ENCODE measurements at places on chromosomes 1 and 21.

DNA sequence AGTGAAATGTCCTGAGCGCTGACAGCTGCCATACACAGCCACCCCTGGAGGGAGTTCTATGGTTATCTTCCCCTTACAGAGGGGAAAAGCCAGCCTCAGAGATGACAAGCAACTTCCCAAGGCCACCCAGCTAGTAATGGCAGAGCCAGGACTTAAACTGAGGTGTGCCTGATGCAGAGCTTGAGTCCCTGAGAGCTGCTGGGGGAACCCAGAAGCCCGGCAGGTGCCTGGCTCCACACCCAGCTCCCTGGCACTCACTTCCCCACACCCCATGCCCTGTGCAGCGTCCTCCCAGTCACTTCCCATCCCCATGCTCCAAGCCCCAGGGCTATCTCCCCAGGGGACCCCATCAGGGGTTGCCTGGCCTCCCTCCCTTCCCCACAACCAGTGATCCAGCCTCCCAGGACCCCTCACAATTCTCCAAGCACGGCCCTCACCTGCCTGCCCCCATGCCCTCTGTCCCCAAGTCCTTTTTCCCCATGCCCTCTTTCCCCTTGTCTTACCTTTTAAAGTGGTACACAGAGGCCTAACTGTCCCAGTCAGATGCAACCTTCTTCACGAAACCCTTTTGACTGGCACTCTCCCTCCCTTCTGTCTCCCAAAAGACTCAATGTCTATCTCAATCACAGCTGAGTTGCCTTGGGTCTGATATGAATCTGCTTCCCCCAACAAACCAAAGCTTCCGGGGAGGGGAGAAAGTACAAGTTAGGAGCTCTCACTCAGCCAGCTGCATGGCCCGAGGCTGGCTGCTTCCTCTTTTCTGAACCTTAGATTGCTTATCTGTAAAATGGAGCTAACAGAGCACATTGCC lies 39.8 kb upstream of the LRP8 start:
- DNase-seq: no peak

DNA sequence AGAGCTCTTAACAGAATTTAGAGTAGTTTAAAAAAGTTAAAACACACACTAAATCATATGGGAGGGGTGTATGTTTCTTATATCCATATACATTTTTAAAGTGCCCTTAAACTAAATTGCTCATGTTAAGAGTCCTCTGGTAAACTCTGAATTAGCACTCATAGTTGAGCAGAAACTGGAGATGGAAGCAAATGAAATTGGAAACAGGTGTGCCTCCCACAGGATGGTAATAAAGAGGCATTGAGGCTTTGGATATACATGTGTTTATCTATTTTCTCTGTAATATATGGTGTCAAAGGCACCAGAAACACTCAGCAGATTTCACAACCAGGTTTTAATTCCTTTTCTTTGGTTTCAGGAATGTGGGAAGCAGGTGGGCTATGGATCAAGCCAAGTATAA lies 188.6 kb downstream of the HS2ST1 start:
- DNase-seq: no peak

DNA sequence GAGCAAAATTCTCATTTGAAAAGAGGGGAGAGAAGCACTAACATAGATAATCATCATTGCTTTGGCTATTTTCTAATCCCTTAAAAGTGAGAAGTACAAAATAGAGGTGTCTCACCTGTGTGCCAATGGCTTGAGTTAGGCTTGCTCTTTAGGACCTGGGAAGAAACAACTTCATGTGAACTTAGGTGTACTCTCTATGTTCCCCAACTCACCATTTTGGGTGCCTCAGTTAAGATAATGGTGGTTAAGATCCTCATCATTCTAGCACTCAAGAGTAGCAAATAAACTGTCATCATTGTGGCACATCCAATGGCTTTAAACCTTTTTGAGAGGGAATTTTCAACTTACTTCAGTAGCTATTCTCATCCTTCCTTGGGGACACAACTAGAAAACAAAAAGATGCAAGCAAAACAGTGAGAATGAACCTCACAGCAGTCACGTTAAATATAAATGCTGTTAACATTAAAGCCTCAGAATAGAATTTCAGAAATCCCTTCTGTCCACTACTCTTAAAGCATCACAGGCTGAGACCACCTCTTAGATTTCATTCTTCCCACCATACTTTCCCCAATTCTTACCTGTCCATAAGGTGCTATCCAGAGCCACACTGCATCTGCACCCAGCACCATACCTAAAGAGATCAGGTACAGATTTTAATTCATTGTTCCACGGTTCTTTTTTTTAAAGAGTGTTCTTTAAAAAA lies 1.2 kb downstream of the GAS5 start:
- no peak for DNase-seq

- DNase-seq: no peak
Observed at GRCh38 chr1:147891088-147891487, 11.5 kb upstream of the GJA8 start.

- no peak for DNase-seq
Observed at GRCh38 chr1:3533067-3534048, 78.0 kb downstream of the MEGF6 start.

DNA sequence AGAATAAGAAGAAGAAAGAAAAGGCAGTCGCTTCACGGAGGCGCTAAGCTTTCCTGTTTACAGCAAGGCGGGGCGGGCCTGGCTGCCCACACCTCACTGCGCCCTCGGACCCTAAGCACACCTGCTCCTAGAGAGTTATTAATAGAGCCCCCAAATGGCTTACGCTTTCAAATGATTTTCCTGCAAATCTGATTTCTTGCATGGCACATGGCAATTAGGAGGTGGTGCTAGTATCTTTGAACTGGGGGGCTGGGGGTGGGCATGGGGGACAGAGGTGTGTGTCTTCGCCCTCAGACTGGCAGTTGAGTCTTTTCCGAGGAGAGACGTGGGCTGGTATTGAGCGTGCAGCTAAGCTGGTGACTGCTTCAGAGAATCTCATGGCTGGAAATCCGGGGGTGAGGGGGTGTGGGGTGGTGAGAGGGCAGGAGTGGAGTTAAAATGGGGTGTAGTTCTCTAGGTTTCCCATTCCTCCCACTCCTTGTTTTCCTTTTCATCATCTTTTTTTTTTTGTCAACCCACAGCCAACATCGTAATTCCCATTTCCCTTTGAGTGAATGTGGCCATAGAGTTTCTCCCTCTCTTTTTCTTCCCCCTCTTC lies 1.3 kb downstream of the S1PR1 start:
- no peak for DNase-seq

Measured in HFFc6 (cell line).